ENCODE measurements at places on chromosomes 4 and X.

- no peak for DNase-seq
These were observed 9.8 kb upstream of the DCLK2 start for GRCh38 chr4:150068300-150068960.

GRCh38 chr4:123832173-123833026 lies 435.8 kb downstream of the SPRY1 start:
- DNase-seq, result no peak

DNA sequence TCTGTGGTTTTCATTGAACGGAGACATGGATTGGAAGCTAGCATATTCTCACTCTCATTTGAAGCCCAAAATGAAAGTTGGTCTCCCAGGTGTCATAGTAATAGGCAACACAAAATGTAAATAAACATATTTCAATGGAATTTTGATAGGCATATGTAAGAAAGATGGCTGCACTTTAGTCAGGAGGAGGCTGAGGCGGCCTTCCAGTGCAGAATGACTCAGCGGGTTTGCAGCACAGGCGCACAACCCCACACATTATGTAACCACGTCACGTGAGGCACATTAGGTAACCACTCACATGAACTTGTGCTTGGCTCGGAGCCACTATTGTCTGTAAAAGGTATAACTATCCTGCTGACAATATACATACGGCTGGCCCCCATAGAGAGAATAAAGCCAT lies 381.7 kb downstream of the GPAT3 start:
- DNase-seq, result no peak

- DNase-seq, result no peak
These were observed 11.2 kb upstream of the FREM3 start for GRCh38 chr4:143711543-143712154.

DNA sequence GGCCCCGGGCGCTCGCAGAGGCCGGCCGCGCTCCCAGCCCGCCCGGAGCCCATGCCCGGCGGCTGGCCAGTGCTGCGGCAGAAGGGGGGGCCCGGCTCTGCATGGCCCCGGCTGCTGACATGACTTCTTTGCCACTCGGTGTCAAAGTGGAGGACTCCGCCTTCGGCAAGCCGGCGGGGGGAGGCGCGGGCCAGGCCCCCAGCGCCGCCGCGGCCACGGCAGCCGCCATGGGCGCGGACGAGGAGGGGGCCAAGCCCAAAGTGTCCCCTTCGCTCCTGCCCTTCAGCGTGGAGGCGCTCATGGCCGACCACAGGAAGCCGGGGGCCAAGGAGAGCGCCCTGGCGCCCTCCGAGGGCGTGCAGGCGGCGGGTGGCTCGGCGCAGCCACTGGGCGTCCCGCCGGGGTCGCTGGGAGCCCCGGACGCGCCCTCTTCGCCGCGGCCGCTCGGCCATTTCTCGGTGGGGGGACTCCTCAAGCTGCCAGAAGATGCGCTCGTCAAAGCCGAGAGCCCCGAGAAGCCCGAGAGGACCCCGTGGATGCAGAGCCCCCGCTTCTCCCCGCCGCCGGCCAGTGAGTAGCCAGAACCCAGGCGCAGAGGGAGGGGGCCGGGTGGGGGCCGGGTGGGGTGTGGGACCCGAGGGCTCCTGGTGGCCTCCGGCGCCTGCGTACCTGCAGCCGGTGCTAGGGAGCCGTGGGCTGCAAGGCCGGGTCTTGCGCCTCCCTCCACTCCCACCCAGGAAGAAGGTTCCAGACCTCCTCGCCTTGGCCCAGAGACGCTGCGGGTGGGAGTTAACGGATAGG lies 534 bp downstream of the MSX1 start:
- DNase-seq, result no peak

DNA sequence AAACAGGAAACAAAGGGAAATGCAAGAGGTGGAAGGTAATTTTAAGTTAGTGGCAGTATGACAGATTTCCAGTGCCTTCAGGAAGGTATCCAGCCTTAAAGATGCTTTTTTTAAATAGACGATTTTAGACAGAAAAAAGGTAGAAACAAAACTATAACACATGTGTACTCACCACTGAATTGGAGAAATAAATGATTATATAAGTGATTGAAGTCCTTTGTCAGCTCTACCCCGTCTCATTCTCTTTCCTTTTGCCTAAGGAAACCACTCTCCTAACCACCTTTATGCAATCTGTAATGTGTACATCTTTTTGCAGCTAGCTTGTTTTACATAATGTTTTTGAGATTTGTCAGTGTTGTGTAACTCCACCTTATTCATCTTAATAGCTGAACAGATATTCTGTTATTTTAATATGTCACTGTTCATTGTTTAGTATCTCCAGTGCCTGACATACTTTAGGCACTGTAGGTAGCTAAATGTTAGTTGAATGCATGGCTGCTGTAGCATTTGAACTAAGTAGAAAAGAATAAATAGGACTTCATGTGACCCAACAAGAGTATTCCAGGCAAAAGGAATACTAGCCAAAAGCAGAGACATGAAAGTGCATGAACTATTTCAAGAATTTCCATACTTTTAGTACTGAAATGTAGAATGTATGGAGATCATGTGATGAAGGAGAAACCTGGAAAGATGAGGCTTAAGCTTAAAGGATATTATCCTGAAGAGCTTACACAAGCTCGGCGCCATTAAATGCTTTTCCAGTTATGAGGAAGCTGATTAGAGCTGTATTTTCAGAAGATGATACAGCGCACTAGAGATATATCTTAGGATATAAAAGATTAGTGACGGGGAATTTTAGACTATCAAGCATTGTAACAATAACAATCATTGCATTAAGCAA lies 865 bp downstream of the FAM200B start:
- peak; percentile 6 for DNase-seq

- peak; percentile 54 for DNase-seq
These were observed 130.4 kb upstream of the RADX start for GRCh38 chrX:106481341-106481740.

- no peak for DNase-seq
These were observed 1000.6 kb downstream of the CCSER1 start for GRCh38 chr4:91127831-91128230.

GRCh38 chr4:8538703-8539567 lies 41.3 kb upstream of the GPR78 start:
- no peak for DNase-seq

- peak; percentile 22 for DNase-seq
These were observed 70.6 kb downstream of the ARFIP1 start for GRCh38 chr4:152850377-152850776.
